ENCODE measurements at places on chromosomes 1 and 21. TPM values are rescaled to one million over a fixed set of nuclear protein-coding genes. Genes with fewer than 3 reads are reported as not detected.

DNA sequence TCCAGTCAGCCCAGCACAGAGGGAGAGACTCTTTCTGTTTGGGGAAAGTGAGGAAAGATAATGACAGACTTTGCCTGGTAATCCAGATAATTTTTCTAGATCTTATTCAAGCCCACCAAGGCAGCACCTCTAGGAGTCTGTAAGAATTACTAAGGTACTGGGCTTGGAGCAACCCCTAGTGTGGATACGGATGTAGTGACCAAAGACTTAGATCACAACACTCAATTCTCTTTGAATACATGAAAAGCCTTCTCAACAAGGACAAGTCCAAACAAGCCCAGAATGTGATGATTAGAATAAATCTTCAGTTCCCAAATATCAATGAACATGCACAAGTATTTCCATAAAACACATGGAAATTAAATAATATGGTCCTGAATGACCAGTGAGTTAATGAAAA lies 206.9 kb downstream of the MRPL39 start:
- DNase-seq, result no peak

GRCh38 chr1:219568733-219569132 lies 44.2 kb downstream of the ZC3H11B start:
- no peak for DNase-seq

The CFAP107 gene
- not detected for total RNA-seq

DNA sequence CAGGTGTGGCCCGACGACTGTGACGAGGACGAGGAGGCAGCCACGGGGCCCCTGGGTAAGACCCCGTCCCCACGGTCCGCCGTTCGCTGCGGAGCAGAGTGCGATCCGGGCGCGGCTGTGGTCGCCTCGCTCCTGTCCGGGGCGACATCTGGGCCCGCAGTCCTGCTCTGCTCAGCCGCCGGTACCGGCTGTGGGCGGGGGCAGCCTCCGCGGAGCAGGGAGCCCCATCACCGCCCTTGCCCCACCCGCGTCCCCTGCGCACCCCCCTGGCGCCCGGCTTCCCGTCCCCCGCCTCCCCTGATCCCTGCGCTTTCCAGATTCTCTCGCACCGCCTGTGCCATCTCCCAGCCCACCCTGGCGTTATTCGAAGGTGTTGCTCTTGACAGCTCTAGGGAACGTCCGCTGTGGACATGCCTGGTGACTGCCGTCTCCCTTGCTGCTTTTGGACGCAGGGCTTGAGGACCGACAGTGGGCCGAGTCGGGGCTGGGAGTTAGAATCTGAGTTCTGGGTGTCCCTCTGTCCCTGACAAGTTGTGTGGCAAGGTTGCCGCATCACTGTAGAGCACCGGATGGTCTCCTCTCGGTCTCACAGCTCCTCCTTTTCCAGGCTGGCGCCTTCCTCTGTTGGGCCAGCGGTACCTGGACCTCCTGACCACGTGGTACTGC lies 596 bp downstream of the TOR3A start:
- peak; percentile 14 for DNase-seq

The TFAP2E gene
- 0.51 TPM for total RNA-seq

GRCh38 chr1:165527251-165528007 lies 16.4 kb upstream of the LRRC52 start:
- no peak for DNase-seq

DNA sequence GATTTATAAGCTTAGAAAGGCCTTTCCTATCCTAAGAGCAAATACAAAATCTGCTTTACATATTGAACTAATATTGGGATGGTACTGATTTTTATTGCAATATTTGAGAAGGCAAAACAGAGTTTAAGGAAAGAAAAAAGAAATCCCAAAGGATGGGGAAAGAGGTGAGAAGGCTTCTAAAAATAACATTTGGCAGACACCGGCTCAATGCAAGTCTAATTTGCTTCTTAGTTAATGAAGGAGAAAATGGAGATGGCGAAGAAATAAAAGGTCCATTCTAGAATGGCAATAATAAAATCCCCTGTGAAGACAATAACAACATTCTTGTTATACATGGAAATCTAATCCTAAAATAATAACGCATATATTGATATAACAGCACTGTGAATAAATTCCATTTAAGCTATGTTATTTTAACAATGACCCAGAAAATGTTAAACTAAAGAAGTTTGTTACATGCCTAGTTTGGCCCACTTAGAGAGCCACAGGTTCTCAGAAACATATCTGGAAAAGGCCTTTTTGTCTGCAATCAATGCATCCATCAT lies 117.7 kb downstream of the HLCS start:
- DNase-seq, result no peak

DNA sequence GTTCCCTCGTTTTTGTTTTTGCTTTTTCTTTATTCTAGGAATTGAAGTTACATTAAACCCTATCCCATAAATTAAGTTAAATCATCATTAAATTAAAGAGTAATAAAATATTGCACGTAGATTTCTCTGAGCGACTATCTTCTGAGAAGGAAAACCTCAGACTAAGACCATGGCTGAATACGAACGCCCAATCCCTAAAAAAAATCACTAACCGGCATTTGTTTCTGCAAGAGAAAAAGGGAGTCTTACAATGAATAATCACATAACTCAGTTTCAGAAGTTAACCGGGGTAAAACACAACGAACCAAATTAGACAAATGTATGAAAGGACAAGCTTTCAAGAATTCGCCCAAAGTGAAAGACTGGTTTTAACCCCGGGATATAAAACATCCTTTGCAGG lies 1.3 kb downstream of the PIK3R3 start:
- DNase-seq, result no peak

The S100A10 gene
- 145 TPM for total RNA-seq

DNA sequence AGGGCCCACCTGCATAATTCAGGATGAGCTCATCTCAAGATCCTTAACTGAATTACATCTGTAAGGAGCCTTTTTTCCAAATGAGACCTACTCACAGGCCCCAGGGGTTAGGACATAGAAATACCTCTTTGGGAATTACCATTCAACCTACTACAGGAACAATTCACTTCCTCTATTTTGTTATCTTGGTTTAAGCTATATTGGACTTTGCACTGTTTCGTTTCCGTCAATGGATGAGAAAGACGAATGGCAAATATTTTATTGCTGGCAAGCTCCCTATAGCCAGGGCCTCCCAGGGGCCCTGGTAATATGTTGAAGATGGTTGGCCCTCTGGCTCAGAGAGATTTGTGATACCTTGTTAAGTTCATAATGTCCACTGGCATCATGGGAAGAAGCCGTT lies 384.2 kb upstream of the DUSP10 start:
- DNase-seq, result no peak

DNA sequence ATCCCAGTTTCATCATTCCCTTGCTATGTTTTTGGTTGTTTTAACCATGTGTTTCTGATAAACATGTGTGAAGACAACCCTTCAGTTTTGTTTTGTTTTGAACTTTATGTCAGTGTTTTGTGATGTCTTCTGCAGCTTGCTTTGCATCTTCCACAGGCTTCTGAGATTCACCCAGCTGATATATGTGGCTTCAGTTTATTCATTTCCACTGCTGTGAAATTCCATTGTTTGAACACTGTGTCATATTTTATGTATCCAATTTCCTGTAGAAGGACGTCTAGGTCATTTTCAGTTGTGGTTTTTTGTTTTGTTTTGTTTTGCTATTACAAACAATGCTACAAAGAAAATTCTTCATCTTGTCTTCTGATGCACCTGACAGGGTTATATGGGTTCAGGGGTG lies 27.2 kb upstream of the SLC26A9 start:
- DNase-seq, result no peak

GRCh38 chr1:228349701-228350171 lies 56.9 kb downstream of the TRIM11 start:
- no peak for DNase-seq

The BCAN gene
- total RNA-seq, result not detected

DNA sequence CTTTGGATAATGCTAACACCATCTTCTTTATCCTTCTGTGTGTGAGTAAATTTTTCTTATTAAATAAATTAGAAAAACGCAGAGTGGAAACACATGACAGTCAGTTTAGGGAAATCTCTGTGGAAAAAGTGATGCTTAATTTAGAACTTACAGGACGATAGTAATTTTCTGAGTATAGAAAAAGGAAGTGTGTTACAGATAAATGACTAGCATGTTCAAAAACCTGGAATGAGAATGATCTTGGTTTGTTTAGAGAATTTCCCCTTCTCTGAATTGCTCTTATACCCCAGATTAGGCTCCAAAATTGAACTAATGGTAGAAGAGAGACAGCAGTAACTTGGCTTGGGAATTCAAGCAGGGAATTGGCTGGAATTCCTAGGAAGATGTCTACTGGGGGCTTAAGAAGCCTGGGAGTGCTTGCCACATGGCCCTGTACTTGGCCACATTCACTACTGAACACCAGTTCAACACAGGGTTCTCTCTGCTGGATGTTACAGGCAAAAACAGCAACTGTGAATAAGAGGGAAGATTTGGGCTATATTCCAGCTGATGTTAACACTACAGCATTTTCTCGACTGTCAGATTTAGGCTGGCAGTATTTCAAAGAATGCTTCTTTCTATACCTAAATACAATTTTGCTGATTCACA lies 1004.2 kb downstream of the TTLL7 start:
- DNase-seq, result no peak

The SPRR5 gene
- total RNA-seq, result not detected

DNA sequence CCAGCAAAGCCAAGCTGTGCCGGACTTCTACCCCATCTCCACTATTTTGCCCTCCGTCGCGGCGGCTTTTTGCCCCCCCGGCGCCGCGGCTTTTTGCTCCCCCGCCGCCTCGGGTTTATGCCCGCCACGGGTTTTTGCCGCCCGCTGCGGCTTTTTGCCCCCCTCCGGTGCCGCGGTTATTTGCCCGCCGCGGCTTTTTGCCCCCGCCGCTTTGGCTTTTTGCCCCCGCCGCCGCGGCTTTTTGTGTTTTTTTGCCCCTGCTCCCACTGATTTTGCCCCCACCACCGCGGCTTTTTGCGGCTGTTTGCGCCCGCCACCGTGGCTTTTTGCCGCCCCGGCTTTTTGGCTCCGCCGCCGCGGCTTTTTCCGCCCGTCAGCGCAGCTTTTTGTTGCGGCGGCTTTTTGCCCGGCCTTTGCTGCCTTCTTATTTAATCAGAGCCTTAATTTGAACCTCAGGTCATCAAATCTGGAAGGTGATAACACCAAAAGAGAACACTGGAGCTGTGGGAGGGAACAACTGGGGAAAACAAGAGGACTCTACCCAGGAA lies 106.0 kb downstream of the TPTE start:
- DNase-seq, result no peak

The SLAMF1 gene
- 74.6 TPM for total RNA-seq

GRCh38 chr1:210233216-210233494 lies 559 bp downstream of the SERTAD4 start:
- DNase-seq, result no peak

DNA sequence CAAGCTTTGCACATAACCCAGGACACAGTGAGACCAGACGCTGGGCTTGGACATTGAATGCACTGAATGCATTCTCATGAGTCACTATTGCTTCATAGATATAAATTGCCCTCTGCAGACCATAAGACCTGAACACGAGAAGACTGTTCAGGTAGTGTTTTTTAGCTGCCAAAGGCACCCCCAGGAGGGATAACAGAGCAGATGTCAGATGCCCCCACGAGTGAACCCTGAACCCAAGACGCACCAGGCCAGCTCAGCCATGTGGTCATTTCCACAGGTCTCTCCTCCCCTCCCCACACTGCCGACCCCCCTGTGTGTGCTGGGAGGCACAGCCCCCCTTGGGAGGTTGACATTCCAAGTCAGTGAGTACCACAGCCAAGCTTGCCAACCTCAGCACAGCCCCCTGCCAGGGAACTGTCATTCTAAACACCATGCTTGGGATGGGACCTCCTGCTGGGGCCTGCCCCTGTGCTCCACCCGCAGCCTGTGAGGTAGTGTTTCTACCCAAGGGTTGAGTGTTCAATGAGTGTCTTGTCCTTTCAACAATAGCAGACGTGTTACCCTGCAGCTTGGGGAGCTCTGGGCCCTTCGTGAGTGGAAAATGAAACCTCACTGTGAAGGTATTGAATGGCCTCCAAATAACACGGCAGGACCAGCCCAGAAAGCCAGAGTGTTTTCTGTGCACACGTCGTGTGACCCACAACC lies 68.2 kb downstream of the PSMG1 start:
- DNase-seq, result no peak

GRCh38 chr1:59404796-59405195 lies 107.9 kb downstream of the FGGY start:
- DNase-seq, result no peak

The PLEKHG5 gene
- 1.1 TPM for total RNA-seq

DNA sequence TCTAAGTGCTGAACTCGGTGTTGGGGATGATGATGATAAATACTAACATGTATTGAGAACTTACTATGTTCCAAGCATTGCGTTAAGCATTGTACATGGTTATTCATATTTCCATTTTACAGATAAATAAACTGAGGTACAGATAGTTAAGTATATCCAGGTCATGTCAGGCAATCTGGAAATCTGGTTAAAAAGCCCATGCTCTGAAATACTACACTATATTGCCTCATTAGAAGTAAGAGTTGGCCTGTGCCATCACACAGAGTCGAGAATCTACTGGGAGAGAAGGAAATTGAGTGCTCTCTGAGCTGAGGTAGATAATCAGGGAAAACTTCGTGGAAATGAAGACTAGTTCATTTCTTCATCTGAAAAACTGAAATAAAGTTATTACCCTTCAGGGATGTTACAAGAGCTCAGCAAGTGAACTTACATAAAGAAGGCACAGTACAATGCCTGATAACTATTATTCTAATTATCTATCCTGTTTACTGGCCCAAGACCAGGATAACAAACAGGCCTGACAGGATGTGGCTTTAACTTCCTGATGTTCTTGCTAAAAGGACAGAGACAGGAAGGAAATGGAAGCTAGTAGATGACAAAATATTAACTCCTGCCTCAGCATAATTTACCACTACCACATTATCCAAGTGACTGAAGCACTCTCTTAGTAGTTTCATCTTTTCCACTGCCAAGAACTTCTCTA lies 85.6 kb downstream of the EPS15 start:
- DNase-seq, result no peak

DNA sequence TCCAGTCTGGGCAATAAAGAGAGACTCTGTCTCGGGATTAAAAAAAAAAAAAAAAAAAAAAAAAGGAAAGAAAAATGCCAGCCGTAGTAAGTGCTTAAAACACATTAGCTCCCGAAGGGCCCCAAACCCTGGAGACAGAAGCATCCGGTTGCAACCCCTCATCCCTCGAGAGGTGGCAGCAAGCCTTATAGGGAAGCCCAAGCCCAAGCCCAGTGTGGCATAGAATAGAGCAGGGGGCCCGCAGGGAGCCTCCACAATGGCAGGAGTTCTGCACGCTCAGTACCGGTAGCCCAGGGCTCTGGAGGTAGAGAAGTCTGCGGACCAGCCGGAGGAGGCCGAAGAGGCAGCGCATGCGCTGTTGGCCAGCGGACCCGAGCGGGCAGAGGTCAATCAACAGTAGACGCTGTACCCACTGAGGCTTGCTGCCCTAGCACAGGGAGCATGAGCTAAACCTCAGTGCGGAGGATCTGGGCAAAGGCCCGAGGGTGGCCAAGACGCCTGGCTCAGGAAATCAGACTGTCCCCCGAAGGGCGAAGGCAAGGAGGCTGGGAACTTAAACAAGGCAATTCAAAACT lies 34.1 kb upstream of the C1orf198 start:
- DNase-seq, result no peak

Data from activated T-helper 2 cell treated with anti-CD3 and anti-CD28 coated beads, Interferon-gamma antibody, Interleukin-2, Interleukin-4, amounts not matched to agents 10 μg/mL and 5 μg/mL and 100 μg/mL, durations not matched to agents 14 hours and 24 hours and 36 hours (primary cell).